ENCODE measurements at places on chromosomes 12 and 14.

DNA sequence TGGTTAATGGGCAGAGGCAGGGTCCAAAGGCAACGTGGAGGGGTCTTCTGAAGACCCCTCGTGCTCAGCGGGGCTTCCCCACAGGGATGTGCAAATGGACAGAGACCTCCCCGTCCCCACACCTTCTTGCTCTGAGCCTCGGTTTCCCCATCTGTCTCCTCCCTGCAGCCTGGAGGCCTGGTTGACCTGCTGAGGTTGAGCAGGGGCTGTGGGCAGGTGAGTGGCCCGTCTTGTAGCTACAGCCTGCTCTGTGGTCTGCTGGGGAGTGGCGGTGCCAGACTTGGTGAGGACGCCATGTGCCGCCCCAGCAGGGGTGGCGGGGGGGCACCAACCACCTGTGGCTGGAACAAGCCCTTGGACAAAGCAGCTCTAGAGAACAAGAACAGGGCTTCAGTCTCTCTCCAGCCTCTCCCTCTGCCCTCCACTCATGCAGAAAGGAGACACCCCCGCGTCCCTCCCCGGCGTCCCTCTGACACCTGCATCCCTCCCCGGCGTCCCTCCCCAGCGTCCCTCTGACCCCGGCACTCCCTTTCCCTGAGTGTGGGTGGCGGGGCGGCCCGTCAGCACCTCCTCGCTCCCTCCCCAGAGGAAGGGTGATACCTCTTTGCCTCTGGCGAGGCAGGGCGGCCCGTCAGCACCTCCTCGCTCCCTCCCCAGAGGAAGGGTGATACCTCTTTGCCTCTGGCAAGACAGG is 83.7 kb downstream of the NOC4L start:
- no peak for DNase-seq

DNA sequence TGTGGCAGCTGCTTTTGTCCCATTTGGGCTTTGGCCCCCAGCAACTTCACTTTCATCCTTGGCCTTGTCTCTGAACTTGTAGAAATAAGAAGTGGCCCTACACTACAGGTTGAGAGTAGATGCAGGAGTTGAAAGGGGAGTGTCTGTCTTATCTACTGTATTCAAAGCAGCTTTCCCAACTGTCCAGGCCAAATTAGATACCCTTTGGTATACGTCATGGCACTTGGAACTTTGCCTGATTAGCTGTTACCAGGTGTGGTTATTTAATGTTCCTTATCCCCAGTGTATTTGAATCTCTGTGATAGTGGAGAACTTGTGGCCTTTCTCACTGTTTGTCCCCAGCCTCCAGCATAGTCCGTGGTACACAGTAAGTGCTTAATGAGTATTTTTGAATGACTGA is 33.5 kb downstream of the SUDS3 start:
- DNase-seq, result no peak

- DNase-seq, result no peak
Observed at GRCh38 chr14:100524233-100524932, 62.8 kb downstream of the BEGAIN start.

DNA sequence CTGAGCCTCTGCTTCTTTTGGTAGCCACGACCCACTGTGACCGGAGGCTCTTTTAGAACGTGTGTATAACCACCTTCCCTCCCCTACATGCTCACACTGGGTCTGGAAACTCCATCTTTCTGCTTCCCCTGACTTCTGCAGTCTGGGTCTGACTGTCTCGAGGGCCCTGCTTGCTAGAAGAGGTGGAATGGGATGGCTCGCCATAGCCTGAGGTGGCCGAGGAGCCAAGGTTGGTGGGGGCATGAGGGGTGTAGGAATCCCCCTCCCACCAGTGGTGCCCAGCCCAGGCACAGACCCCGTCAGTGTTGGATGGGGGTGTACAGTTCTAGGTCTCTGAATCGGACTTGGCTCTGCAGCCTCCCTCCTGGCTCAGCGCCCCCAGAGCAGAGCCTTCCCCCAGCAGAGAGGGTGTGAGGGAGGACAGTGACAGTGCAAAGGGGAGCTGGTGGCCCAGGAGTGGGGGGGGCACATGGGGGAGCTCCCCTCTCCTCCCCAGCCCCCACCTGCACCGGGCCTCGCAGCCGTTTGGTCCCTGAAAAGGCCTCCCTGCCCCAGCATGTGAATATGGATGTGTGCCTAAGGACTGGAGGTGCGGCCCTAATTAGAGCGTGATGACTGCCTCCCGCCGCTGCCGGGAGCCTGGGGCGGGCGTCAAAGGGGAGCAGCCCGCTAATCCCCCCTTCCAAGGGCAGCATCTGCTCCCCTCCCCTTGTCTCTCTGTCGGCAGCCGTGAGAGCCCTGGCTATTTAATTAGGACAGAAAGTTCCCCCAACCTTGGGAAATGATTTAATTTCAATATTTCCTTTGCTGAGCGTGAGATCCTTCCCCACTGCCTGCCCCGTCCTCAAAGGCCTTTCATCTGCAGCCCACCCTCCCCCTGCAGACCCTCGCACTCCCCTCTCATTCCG is 196.2 kb upstream of the C14orf180 start:
- DNase-seq, result no peak

GRCh38 chr14:73339846-73340595 is 102.7 kb downstream of the PAPLN start:
- no peak for DNase-seq

DNA sequence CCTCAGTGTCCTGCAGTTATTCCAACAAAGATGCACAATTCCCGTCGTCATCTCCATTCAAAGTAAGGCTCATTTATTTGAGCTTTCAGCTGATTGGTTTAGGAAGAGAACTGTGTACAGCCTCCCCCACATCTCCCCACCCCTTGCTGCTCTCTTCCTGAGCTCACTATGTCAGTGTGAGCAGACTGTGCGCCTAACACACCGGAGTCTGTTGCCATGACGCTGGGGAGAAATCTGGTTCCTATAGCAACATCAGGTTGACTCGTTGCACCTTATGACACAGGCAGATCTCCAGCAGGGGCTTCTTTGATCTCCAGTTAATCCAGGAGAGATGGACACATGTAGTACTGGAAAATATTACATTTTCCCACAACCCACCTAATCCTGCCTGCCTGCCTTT is 319.4 kb downstream of the CACNA1C start:
- no peak for DNase-seq

- DNase-seq, result no peak
Observed at GRCh38 chr14:105430565-105430964, 10.9 kb downstream of the MTA1 start.

- no peak for DNase-seq
Observed at GRCh38 chr12:20883288-20883687, 72.8 kb downstream of the SLCO1B3 start.

DNA sequence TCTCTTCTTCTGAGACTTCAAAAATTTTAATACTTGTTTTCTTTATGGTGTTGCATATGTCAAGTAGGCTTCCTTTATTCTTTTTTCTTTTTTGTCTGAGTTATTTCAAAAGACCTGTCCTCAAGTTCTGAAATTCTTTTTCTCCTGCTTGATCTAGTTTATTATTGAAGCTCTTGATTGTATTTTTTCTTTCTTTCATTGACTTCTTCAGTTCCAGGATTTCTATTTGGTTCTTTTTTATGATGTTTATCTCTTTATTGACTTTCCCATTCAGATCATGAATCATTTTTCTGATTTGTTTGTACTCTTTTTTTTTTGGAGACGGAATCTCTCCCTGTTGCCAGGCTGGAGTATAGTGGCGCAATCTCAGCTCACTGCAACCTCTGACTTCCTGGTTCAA is 34.1 kb downstream of the IFT43 start:
- no peak for DNase-seq

GRCh38 chr14:71824816-71825215 is 107.4 kb upstream of the RGS6 start:
- no peak for DNase-seq

DNA sequence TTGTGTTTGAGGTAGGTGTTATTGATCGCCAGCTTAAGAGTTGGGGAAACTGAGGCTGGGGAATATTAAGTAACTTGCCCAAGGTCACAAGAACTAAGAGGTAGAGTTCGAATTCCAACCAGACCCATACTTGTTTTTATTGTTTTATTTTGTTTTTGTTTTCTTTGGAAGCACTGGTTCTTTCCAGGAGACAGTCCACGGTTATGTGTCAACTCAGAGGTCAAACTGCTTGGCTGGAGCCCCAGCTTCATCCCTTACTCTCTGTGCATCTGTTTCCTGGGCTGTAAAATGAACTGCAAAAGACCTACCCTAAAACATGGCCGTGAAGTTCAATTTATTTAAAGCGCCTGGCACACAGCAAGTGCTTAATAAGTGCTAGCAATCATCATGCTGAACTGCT is 74.4 kb upstream of the MAP1LC3B2 start:
- no peak for DNase-seq

- peak; percentile 44 for DNase-seq
Observed at GRCh38 chr14:91350813-91351511, 66.7 kb downstream of the CCDC88C start.

GRCh38 chr12:119689935-119690500 is 22.1 kb downstream of the PRKAB1 start:
- no peak for DNase-seq

DNA sequence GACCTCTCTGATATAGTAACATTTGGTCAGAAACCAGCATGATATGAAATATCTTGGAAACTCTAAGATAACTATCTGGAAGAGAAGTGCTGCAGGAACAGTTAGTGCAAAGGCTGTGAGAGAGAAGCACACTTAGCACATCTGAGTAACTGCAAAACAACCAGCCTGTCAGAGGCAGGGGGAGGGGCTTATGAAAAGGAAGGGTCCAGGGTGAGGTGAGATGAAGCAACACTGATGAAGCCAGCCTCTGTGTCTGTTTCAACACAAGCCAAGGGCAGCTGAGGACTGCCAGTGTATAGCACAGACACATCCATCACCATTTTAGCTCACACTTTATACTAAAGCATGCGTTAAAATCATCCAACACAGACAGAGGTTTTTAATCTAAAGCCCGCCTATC is 37.4 kb upstream of the OVCH1 start:
- no peak for DNase-seq

- DNase-seq, result no peak
Observed at GRCh38 chr12:46152456-46152855, 116.4 kb downstream of the SLC38A1 start.

GRCh38 chr12:119780786-119781434 is 96.2 kb downstream of the CIT start:
- DNase-seq, result no peak

DNA sequence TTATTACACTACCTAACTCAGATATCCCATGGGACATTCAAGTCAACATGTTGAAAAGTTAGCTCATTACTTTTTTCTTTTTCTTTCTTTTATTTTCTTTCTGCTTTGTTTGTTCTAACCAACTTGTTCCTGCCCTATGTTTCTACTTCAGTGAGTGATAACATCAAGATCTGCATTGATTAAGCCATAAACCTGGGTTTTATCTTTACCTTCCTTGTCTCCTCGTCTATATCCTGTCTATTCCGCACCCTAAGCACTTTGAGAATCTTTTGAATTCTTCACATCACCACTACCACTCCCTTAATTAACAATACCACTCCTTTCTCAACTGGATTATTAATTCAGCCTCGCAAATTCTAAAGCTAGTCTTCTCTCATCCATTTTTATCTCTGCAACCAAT is 81.9 kb upstream of the AVPR1A start:
- DNase-seq, result no peak

Data from stimulated activated CD4-positive, alpha-beta T cell treated with anti-CD3 and anti-CD28 coated beads, Interleukin-12 subunit alpha, Interleukin-12 subunit beta, amount 100 ng/mL, for 4 hours (primary cell).